CD4-positive, alpha-beta T cell treated with Interleukin-1 beta for 1 hour (primary cell): ENCODE measurements at places on chromosomes 5 and 9.
A peak's percentile ranks its signal among the peaks of the same experiment; 100 is the strongest.

DNA sequence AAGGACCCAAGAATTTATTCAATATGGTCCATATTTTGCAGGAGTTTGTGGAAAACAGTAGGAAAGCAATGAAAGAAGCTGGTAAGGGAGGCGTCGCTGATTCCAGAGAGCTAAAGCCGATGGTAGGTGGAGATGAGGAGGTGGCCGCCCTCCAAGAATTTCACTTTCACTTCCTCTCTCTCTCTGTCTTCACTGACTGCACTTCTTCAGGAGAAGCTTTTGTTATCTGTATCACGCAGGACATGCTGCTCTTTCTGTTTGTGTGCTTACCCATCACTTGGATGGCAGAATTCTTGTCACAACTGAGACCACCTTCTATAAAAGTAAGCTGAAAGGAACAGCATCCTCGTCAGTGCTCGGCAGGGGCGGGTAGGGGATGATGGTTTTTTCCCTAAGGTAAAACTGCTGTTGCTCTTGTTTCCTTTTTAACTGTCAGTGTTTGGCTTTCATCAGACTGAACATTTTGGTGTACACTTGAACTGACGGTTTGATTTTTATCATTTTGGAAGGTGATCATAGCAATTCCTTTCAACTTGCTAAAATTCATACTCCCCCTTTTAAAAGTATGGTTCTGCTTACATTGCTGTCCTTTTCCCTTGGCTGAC, 62.4 kb upstream of the FSD1L start:
- DNase-seq, result peak; percentile 26

- no peak for DNase-seq
These were observed 162.9 kb downstream of the ZDHHC21 start for GRCh38 chr9:14530366-14530765.

DNA sequence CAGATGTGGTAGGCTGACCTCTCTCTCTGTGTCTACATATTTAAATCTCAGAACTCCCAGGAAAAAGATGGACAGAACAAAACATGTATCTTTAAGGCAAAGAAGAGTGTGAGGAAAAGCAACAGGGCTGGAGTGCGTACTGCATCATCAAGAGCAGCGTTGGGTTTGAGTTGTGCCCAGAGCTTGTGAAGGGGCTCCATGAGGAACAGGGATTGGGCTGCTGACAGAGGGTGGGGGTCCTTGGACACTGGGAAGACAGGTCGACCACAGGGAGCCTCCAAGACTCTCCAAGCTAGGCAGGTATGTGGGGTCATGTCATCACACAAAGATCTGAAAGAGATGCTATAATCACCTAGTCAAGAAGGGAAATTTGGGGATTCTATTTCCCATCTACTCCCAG, 309.9 kb downstream of the IRX1 start:
- no peak for DNase-seq

- no peak for DNase-seq
These were observed 21.0 kb upstream of the TOR1B start for GRCh38 chr9:129781981-129782380.

GRCh38 chr5:54281960-54282692, 28.2 kb downstream of the ARL15 start:
- DNase-seq, result no peak
